ENCODE measurements at places on chromosomes 3 and 15. TPM values are rescaled to one million over a fixed set of nuclear protein-coding genes. Genes with fewer than 3 reads are reported as not detected.

Gene RTP4
- 1.4 TPM for total RNA-seq

Gene CCDC54
- total RNA-seq = not detected

DNA sequence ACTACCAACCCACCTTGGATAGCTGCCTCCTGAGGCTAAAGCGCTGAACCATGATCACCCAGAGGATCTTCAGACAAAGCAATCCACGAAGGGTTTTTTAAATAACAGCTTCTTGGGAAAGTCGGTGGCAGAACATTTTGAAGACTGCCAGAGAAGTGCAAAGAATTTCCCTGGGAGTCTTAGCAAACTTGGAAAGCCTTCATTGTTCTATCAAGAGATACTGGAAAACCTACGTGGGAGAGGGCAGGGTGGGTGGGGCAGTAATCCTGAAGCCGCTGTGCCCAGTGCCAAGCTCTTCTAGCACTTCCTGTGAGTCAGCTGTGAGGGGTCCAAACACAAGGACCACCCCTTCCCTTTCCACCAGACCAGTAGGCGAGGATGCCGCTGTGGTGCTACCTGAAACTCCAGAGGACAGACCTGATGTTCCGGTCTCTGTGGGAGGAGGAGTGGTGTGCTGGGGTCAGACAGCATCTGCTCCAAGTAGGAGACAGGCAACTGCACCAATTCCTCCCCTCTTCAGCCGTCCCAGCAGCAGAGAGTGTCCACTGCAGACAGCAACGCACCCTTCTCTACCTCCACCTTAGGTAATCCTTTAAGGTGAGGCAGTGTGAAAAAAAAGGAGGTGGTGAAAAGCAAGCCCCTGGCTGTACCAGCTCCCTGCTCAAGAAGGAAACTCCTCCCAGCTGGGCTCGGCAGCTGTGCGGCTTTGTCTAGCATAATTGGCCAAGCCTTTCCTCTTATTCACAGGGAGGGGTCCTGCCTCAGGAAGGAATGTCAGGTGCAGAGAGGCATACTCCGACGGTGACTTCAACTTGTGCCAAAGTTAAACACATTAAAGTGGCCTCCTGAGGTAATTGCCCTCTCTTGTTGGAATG lies 99.0 kb downstream of the TMCC1 start:
- no peak for DNase-seq

DNA sequence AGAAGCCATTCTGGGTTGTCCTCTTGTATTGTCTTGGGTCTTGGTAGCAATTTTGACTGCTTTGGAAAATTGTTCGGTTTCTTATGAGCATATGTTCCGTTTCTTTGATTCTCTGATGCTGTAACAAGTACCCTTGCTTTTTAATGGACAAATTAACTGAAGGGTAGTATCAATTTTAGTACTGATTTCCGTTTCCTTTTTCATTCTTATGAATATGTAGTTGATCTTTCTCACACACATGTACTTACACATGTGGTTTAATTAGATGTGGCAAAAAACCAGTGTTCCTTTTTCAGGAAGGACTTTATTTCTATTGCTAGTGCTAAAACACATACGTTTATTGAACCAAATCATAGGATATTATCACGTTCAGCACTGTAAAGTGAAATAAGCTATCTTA lies 119.1 kb downstream of the TCF12 start:
- no peak for DNase-seq

- DNase-seq = no peak
Measured at GRCh38 chr3:127038923-127039581, 56.1 kb downstream of the PLXNA1 start.

GRCh38 chr3:59338934-59339333 lies 289.1 kb upstream of the CFAP20DC start:
- DNase-seq = no peak

GRCh38 chr3:139597947-139598346 lies 58.4 kb upstream of the RBP1 start:
- DNase-seq = no peak

DNA sequence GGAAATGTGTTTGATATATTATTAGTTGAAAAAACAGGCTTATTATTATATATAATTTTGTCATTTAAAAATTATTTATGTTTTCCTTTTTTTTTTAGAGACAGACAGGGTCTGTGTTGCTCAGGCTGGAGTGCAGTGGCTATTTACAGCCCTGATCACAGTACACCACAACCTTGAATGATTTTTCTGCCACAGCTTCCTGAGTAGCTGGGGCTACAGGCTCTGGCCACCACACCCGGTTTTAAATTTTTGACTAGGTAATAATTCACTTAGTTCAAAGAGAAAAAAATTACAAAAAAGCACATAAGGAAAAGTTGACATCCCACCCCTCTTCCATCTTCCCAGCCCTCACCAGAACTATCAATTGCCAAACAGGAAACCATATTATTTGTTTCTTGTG lies 4.7 kb upstream of the CEMIP start:
- no peak for DNase-seq
